MCF 10A (cell line): ENCODE measurements at places on chromosomes 12 and 14. TPM values are rescaled to one million over a fixed set of nuclear protein-coding genes. Genes with fewer than 3 reads are reported as not detected.

GRCh38 chr14:80575763-80576162 is 364.5 kb upstream of the DIO2 start:
- DNase-seq: no peak

DNA sequence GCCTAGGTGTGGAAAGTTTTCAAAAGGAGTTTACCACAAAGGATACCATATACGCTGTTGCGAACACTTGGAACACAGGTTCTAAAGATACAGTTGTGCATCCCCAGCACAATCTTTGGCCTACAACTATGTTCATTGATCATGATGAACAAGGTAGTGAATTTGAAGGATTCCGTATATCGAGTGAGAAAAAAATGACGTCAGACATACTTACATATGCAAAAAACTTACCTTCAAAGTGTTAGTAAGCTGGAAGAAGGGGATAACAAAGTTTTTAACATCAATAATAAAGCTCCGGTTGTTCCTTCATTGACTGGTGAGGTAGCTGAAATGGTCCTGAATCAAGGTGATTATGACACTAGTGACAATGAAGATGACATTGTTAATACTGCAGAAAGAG is 133.9 kb upstream of the PDE3A start:
- DNase-seq: no peak

GRCh38 chr12:99911967-99912366 is 72.8 kb downstream of the ANKS1B start:
- DNase-seq: peak; percentile 39

The DNAH10 gene
- 0.21 and 0.22 TPM in 2 replicates for total RNA-seq

The SELPLG gene
- 0.86 and 1.2 TPM in 2 replicates for total RNA-seq

The SERPINA5 gene
- total RNA-seq: 0.35 TPM in 1 of 2 replicates, not detected in the other
